Activated CD4-positive, alpha-beta T cell treated with anti-CD3 and anti-CD28 coated beads, Interleukin-2, amount 50 U/mL, for 4 hours (primary cell): ENCODE measurements at places on chromosomes 4 and X.
A peak's percentile ranks its signal among the peaks of the same experiment; 100 is the strongest.

DNA sequence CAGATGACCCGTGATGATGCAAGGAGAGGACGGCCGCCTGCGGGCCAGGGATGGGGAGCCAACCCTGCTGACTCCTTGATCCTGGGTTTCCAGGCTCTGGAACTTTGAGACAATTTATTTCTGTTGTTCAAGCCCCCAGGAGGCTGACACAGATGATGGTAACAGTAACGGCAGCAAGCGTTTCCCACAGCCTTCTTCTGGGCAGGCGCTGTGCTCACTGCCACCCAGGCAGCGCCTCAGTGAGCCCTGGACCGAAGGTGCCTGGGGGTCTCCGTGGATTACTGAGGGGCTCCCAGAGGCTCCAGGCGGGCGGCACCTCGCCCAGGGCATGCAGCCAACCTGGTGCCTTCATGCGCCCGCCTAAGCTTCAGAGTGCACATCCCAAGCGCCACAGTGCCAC lies 103.9 kb upstream of the AFAP1 start:
- no peak for DNase-seq

- no peak for DNase-seq
Measured at GRCh38 chr4:38757945-38758600, 24.7 kb downstream of the TLR10 start.

- no peak for DNase-seq
Measured at GRCh38 chr4:177242651-177243286, 66.9 kb upstream of the NEIL3 start.

GRCh38 chr4:54542540-54543041 lies 115.2 kb upstream of the KIT start:
- no peak for DNase-seq

DNA sequence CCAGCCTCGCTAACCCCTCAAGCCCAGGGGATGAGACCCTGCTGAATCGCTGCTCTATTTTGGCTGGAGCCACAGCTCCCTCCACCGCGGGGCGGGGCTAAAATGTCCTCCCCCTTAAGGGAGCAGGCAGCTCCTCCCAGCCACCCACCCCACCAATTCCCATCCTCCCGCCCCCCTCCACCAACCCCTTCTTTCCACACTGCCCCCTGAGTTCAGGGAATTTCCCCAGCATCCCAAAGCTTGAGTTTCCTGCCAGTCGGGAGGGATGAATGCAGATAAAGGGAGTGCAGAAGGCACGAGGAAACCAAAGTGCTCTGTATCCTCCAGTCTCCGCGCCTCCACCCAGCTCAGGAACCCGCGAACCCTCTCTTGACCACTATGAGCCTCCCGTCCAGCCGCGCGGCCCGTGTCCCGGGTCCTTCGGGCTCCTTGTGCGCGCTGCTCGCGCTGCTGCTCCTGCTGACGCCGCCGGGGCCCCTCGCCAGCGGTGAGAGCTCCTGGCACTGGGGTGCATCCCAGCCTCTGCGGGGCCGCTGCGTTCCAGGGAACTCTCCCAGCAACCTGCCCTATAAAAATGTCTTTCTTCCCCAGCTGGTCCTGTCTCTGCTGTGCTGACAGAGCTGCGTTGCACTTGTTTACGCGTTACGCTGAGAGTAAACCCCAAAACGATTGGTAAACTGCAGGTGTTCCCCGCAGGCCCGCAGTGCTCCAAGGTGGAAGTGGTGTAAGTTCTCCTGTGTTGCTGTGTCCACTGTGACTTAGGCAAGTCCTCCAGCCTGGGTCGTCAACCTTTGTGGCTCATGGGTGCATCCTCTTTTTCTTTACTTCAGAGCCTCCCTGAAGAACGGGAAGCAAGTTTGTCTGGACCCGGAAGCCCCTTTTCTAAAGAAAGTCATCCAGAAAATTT lies at the start of gene CXCL6:
Gene CXCL6 (plus strand): TSS at position 306 of the 907 bp plus-strand sequence. CDS start 73 bp downstream, at position 379.
- DNase-seq: no peak

GRCh38 chrX:8042304-8042703 lies 115.1 kb upstream of the PNPLA4 start:
- DNase-seq: no peak

DNA sequence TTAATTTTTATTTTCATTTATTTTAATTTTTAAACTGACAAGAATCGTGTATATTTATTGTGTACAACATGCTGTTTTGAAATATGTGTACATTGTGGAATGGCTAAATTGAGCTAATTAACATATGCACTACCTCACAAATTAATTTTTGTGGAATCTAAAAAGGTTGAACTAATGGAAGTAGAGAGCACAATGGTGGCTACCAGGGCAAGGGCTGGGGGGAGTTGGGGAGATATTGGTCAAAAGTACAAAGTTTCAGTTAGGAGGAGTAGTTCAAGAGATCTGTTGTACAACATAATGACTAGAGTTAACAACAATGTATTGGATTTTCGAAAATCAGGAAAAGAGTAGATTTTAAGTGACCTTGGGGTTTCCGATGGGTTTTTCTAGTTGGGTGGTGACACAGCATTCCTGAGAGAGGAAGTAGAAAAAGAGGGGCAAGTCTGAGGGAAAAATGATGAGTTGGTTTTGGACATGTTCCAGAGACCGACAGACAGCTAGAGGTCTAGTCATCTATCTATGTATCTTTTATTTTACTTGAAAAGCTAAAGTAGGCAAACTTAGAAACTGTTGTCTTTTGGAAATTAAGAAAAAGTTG lies 23.2 kb downstream of the APOO start:
- no peak for DNase-seq

- DNase-seq: no peak
Measured at GRCh38 chr4:163415668-163416067, 57.9 kb downstream of the TKTL2 start.

- DNase-seq: peak; percentile 19
Measured at GRCh38 chr4:37453281-37453998, 208.9 kb downstream of the NWD2 start.

DNA sequence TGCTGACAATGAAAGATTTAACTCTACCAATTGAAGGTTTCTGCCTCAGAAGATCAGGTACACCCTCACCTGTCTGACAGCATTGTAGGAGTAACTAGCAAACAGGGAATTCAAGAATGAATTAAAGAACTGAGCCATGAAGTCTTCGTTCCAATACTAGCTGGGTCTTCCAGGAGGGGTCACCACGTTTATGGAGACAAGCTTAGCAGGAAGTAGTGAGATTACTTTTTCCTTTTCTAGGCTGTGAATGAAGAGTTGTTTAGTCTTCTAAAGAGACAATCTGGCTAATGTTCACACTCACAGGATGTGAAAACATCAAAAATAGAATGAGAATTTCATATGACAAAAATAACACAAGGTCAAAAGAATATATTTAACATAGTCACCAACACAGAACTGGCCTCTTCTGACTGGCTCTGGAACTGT lies 54.9 kb downstream of the REELD1 start:
- no peak for DNase-seq

GRCh38 chr4:25211721-25212120 lies 22.1 kb upstream of the PI4K2B start:
- no peak for DNase-seq

GRCh38 chrX:100928660-100929613 lies at the start of gene XKRX:
XKRX (minus strand) TSS chrX:100928917; CDS start chrX:100928304, 613 bp downstream.
- DNase-seq: peak; percentile 31

GRCh38 chr4:46387956-46388355 lies 2.0 kb downstream of the GABRA2 start:
- no peak for DNase-seq

DNA sequence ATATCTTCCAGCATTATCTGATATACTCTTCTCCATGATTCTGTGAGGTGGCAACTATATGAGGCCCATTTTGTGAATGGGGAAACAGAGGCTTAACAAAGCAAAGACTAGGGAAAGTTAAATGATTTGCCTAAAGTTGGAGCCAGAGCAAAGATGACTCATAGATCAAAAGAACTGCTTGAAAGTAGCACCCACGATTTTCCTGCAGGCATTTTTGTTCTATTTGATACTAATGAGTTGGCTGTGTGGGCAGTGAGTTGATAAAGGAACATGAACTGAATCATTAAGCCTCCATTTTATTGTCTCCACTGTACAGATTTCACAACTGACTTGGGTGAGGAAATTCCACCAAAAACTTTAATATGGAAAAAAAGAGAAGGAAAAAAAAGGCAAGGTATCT lies 138.9 kb upstream of the IGFBP7 start:
- DNase-seq: no peak

- no peak for DNase-seq
Measured at GRCh38 chrX:115521741-115522140, 39.2 kb upstream of the PLS3 start.

DNA sequence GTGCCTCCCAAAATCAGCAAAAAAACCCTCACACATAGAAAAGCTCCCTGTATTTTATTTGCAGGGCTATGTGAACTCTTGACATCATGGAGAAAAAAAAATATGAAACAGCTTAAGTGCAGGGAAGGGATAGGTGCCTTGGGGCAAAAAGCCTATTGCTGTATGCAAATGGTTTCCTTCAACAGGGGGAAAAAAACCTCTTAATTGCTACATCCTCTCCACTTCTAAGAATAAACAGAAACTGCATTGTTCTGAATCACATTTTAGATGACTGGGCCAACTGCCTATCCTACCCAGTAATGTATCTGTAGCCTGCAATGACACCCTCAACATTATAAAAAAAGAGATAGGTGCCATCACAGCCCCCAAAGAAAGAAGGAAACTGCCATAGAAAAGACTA lies 229.4 kb upstream of the GALNTL6 start:
- DNase-seq: no peak

DNA sequence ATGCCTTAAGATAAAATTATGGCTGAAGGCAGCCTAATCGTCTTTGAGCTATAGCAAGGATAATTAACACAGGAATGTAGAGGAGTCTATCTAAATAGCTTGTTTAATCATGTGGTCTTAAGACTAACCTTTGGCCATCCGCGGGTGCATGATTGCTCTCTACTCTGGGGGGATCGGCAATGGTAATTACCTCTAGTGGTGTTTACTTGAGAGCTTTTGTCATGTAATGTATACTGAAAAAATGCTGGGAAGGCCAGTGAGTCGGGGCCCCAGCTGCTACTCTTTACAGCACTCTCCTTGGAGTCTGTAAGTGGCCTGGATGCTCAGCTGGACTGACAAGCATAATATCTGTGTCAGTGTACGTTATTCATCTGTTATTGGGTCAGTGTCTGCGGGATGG lies 65.5 kb upstream of the GNPDA2 start:
- no peak for DNase-seq
